ENCODE measurements at places on chromosomes 12 and 14.
A peak's percentile ranks its signal among the peaks of the same experiment; 100 is the strongest.

GRCh38 chr14:55814873-55815272, 234.9 kb downstream of the KTN1 start:
- no peak for DNase-seq

DNA sequence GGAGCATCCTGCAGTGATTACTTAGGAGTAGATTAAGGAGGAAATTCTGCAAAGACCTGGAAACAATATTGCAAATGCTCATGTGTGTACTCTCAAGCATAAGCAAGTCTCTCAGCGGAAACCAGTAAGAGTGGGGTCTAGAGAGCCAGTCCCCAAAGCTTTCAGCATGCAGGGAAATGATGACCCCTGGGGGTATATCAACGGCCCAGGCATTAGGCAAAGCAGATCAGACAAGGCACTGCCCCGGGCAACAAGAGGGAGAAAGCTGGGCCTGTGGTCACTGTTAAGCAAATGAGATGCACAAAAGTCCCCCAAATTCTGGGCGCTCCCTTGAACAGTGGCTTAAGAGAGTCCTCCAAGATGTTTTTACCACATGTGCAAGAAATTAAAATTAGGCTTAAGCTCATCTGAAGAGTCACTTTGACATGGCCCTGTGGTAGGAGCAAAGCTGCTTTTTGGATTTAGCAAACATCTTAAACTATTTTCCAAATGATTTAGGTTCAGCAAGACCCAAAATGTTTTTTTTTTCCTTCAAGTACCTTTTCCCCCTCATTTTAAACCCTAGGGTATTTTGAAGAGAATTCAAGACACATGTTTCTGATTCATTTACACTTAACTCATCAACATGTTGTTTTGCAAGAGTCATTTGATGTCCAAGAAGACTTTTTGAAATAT, 457.1 kb upstream of the TBX3 start:
- no peak for DNase-seq

GRCh38 chr12:62731055-62731820, 203.7 kb downstream of the PPM1H start:
- peak; percentile 18 for DNase-seq

- DNase-seq: no peak
Observed at GRCh38 chr12:64672925-64673409, 62.7 kb downstream of the RASSF3 start.

- DNase-seq: peak; percentile 83
Observed at GRCh38 chr12:53344824-53345485, 8.8 kb upstream of the SP7 start.

GRCh38 chr12:130049666-130050065, 112.6 kb upstream of the FZD10 start:
- no peak for DNase-seq

DNA sequence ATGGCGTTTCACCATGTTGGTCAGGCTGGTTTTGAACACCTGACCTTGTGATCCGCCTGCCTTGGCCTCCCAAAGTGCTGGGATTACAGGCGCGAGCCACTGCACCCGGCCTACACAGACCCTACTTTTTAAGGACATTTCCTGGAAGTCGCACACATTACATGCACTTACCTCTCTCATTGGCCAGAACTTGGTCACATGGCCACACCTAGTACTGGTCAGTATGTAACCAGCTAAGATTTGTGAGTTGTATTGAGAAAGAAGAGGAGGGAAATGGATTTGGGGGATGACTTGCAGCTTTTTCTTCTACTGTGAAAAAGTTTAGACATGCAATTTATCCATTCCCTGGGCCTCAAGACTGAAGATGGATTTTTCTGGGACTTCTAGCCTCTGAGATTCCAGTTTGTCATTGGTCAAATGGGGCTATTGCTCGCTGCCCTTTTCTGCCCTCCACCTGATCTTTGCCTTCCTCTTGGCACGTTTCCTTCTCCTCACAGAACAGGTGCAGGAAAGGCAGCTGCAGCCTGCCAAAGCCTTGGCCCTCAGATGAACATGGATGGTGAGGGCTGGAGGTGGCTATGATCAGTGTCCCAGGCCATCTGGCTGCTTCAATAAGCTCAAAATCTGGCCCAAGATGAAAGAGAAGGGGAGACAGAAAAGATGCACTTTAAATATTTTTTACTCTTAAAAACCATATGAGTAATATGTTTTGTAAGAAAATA, 7.1 kb upstream of the ZDHHC22 start:
- no peak for DNase-seq
